ENCODE measurements at places on chromosomes 2 and 18.

DNA sequence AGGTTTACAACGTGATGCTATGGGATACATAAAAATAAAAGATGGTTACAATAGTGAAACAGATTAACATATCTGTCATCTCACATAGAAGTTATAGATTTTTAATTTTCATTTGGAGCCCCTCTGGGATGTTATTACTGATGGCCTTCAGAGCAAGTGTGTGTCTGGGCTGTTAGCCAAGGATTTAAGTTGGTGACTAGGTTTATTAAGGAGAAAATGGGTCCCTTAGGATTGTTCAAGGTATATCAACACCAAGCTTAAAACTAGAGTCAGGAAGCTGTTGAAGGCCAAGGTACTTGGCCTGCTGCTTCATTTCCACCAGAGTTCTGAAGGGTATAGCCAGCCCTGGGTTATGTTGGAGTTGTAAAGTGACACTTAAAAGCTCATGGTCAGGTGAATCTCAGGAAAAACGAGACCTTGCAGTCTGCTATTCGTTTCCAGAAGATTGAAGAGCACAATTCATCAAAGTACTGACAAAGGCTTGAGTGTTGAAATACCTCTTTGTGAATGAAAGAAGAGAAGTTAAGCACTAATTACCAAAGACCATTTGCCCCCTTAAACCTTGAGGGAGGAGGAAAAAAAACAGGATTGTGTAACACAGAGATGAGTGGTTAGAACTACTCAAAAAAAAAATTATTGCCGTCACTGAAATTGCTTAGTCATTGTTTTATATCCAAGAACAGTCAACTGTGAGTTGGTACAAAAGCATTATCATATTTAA, 48.4 kb downstream of the MAP2 start:
- DNase-seq: peak; percentile 79

DNA sequence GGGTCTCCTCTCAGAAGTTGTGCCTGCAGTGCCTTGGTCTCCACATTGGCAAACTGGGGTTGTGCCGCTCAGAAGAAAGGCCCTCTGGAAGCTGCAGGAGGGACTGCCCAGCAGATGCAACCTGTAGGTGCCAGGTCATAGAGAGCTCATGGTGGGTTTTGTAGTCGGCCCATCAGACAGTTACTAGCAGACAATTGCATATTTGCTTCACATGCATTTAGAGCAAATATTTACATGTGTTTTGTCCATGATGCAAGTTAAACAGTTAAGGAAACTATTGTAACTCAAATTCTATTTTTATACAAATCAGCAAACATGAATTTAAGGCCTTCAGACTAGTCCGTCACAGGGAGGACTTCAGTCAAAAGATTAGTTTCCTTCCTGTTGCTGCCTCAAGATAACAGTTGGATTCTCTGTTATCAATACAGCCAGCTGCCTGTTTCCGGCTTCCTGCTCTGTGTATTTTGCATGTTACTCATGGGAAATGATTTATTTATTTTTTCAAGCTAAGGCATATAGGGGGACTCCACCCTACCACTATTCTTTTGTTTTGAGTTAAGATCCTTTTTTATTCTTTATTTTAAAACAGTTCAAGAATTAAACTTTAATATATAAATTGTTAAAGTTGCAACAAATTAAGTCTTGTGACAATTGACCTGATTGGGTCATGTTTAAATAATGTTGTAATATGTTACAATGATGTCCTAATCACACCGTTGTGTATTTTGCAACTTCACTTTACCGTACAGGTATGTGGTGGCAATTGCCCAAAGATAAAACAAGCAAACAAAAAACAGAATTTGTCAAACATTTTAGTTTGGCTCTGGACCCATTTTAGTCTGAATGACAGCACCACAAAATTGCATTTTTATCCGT, 133.5 kb downstream of the SPTBN1 start:
- DNase-seq: no peak

DNA sequence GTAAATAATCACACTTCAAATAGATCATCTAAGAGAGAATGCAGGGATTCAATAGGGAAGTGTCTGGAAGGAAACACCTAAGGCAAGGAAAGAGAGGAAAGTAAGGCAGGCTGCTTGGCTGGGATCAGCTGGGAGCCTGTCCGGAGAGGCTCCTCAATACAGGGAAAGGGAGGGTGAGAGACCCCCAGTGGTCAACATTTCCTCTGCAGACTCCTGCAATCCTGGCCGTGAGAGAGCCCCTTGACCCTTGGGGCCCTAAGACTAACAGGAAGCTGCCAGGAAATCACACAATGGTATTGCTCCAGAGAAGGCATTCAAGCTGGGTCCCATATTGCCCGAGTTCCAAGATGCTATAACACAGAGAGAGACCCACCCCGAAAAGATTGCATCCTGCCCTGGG, 549.4 kb downstream of the NYAP2 start:
- DNase-seq: no peak

- peak; percentile 21 for DNase-seq
Observed at GRCh38 chr18:28177828-28178635, 1.1 kb upstream of the CDH2 start.

GRCh38 chr2:216317831-216318520, 54.3 kb downstream of the MARCHF4 start:
- DNase-seq: no peak

DNA sequence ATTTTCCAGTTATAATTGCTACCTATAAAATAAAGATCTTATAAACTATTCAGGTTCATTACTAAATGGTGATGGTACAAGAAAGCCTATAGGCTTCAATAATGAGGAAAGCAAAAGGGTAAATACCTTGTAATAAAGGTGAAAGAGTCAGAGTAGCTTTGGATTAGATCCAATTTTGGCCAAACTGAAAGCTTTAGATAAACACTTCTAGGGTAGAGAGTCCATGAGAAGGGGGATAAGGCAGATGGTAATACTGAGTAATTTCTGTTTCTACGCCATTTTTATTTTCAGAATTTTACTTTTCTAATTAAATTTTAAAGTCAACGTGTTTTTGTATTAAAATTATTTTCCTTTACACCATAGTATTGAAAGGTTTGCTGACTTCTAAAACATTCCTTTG, 9.4 kb downstream of the CASP8 start:
- DNase-seq: no peak

GRCh38 chr2:134501476-134502091, 217.2 kb downstream of the TMEM163 start:
- no peak for DNase-seq

GRCh38 chr2:143255899-143256298, 126.7 kb downstream of the ARHGAP15 start:
- no peak for DNase-seq

DNA sequence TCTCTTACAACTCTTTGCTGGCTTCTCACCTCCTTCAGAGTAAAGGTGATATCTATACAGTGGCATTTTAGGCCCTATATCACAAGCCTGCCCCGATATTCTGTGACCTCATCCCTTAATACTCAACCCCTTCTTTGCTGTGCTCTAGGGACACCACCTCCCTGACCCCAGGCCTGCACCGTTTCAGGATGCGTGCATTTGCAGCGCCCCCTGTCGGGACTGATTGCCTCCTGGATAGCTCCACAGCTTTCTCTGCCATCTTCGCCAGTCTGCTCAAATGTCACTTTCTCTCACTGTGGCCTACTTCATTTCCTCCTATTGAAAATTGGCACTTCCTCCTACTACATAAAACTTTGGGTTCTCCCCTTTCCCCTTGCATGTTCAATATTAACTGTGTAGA, 289.6 kb downstream of the SOCS6 start:
- DNase-seq: no peak

GRCh38 chr2:218357236-218358177, 850 bp downstream of the CATIP start:
- no peak for DNase-seq

DNA sequence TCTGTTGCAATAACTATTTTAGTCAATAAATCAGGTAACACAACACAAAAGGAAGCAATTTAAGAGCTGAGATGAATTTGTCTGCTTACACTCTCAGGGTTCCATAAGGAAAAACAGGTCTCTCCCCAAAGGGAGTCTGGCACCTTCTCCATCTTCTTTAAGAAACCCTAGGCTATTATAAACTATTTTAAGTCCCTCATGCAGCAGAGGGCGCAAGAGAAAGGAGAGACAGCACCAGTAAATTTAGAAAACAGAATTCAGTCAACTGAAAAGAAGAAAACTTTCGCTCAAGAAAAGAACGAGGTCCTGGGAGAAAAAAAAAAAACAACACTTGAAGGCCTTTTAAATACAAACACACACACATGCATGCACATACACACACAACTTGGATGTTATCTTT, 19.1 kb downstream of the SULT1C4 start:
- DNase-seq: peak; percentile 39

DNA sequence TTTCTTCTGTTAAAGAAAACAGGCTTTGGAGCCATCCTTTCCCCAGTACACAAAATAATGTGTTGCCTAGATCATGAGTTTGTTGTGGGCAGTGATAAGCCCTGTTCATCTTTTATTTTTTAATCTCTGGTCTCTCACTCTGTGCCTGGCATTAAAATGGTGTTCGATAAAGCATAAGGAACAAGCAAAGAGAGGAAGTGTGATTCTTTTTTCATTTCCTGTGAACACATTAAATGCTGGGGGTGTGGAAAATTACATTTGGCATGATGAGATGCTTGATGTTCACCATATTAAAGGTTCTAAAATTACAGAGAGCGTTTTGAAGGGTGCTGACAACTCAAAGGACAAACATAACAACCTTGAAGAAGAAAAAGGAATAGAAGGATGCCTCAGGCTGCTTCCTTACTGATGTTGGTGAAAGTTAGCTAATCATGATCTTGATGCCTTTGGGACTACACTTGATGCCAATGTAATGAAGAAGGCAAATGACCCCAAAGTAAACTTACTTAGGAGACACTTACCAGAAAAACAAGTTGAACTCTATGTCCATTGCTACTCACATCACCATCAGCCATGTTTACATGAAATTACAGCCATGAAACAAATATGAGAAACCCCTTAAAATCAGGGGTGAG, 33.0 kb downstream of the TMEFF2 start:
- no peak for DNase-seq

- DNase-seq: no peak
Observed at GRCh38 chr2:10211844-10212422, 89.4 kb downstream of the RRM2 start.

GRCh38 chr2:182393270-182393760, 33.5 kb downstream of the PDE1A start:
- no peak for DNase-seq

DNA sequence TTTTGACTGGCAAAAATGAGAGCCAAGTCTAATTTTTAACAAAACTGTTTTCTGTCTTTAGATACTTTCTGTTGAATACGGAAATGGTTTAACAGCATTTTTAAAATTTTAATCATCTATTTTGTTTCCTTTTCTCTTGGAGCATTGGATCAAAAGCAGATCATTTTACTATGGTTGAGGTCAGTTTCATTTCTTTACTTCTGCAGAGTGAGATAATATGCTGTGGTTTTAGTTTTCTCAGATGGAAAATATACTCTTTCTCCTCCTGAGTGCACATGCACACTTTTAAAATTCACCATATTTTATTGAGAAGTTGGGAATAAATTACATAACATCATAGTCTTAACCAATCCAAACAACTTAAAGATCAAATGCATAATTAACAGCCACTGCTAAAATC, 283.3 kb downstream of the SLC8A1 start:
- no peak for DNase-seq

- no peak for DNase-seq
Observed at GRCh38 chr18:44495151-44495550, 185.5 kb upstream of the SETBP1 start.

GRCh38 chr2:208466151-208466919, 59.7 kb downstream of the PTH2R start:
- peak; percentile 38 for DNase-seq

- DNase-seq: no peak
Observed at GRCh38 chr2:172046080-172046678, 39.1 kb upstream of the DLX1 start.

DNA sequence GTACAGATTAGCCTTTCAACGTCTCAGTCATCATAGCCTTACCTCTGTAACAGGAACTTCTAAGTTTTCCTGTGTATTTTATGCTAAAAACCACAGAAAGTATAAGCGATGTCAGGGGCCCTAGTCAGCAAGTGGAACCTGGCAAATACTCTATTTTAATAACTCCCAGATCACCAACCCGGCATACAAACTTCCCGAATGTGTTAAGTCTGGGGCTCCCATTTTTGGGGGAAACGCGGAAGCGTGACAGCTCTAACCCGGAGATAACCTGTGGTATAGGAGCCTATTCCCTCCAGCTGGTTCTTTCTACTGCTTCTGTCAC, 574 bp downstream of the NIFK start:
- DNase-seq: no peak

- DNase-seq: no peak
Observed at GRCh38 chr2:178247250-178247649, 52.9 kb downstream of the OSBPL6 start.

GRCh38 chr2:105598829-105599698, 145.6 kb upstream of the NCK2 start:
- no peak for DNase-seq

All from mammary epithelial cell (primary cell).